ENCODE measurements at places on chromosomes 7 and 10.

GRCh38 chr7:66630531-66630930 lies 1.9 kb downstream of the KCTD7 start:
- no peak for DNase-seq

GRCh38 chr10:24952707-24953645 lies 570 bp upstream of the PRTFDC1 start:
- peak; percentile 21 for DNase-seq

DNA sequence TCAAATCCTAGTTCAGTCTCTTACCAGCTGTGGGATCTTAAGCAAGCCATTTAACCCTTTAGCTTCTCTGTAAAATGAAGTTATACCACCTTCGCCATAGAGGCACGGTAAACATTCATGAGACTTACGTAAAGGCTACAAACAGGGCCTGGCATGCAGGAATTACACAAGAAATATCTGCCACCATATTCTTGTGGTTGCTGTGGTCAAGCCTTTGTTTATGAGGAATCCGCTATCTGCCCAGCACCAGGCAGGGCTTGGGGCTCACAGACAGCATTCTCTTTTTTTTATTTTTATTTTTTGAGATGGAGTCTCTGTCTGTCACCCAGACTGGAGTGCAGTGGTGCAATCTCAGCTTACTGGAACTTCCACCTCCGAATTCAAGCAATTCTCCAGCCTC lies 9.9 kb downstream of the AIFM2 start:
- DNase-seq: no peak

DNA sequence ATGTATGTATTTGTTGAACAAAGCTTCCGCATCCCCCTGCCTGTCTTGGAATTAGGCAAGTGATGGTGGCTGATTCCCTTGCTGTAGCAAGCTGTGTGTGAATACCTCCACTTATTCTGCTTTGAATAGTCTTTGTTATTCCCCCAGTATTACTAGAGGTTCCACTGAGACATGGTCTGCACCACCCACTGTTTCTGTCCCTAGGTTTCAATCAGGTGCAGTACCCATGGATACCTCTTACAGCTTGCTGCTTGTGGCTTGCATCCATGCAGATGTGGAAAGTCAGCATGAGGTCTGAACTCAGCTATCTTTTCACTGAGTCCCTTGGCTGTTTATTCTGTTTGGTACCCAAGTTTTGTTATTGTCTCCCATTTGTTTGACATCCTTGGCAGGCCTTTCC lies 447.4 kb downstream of the GRM8 start:
- no peak for DNase-seq

- no peak for DNase-seq
Observed at GRCh38 chr10:13794992-13795612, 208.3 kb downstream of the PRPF18 start.

DNA sequence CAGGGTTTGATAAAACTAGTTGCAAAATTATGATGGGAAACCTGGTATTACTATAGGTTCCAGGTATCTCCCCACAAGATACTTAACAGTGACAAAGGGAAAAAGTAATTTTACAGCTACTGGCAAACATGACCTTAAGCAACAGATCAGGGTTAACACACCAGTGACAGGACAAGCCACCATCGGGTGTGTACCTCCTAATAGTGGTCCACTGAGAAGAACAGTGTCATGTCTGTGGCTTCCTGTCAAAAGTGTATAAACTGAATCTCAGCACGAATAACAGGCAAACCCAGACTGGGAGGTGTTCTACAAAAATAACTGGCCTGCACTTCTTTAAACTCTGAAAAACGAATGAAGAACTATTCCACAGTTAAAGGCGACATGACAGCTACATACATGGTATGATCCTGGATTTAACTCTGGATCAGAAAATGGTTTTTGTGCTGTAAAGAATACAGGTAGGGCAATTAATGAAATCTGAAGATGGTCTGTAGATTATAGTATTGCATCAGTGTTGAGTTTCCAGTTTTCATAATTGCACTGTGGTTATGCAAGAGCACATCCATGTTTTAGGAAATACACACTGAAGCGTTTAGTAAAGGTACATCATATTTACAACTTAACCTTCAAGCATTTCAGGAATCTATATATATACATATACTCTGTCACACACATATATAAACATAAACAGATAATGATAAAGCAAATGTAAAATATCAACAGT lies 32.0 kb upstream of the ARMS2 start:
- DNase-seq: no peak

- DNase-seq: no peak
Observed at GRCh38 chr10:5827841-5828240, 14.6 kb upstream of the GDI2 start.

DNA sequence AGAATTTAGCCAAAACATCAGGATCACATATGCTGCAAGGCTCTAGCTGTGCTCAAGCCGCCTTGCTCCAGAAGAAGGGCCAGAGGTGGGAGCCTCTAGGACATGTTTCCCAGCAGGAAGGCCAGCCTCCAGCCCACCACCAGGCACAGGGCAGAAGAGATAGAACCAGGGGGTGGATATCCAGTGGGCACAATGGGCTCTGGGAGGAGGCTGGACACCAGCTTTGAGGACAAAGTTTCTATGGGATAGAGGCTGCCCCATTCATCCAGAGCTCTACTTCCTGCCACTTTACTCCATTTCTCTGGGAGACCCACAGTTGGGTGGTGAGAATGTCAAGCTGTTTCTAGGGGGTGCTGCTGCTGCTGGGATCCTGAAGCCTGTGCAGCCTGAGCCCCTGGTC lies 77.1 kb downstream of the ARHGAP22 start:
- DNase-seq: no peak

GRCh38 chr10:101118031-101118430 lies 13.1 kb upstream of the TLX1 start:
- DNase-seq: no peak

DNA sequence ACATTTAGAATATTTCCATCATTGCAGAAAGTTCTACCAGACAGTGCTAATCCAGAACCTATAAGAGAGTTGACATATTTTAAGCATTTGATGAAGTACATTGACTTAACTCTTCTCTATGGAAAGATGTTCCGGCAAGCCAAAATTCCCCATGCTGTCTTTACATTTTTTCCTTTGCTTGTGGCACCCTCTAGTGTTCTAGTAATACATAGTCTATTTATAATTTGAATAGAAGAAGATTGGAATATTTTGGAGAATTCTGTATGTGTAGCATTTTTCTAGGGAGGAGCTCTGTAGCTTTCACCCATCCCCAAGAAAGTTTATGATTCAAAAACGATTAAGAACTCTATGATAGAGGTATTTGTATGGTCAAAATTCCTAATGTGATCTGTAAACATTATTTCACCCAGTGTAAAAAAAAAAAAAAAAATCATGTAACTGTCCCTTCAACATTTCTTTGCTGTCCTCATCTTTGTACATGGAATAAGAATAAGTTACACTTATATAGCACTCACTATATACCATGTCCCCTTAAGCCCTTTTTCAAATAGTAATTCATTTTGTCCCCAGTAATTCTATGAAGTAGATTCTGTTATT lies 33.2 kb downstream of the NRF1 start:
- DNase-seq: no peak

DNA sequence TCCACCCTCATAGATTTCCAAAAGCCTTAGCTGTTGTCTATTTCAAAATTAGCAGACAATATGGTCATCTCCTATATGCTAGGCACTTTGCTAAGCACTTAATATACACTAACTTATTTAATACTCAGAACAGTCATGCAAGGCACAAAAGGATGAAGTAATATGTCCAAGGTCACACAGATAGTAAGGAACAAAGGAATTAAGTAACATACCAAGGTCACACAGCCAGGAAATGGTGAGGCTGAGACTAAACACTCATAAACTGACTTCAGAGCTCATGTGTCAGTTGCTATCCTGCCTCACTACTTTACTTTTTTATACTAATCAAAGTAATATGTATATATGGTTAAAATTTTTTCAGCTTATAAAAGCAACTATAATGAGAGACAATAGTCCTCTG lies 23.6 kb upstream of the HIBADH start:
- DNase-seq: no peak
